NCI-H1694 (cell line): ENCODE measurements at places on chromosomes 5 and 9.
A peak's percentile ranks its signal among the peaks of the same experiment; 100 is the strongest.

DNA sequence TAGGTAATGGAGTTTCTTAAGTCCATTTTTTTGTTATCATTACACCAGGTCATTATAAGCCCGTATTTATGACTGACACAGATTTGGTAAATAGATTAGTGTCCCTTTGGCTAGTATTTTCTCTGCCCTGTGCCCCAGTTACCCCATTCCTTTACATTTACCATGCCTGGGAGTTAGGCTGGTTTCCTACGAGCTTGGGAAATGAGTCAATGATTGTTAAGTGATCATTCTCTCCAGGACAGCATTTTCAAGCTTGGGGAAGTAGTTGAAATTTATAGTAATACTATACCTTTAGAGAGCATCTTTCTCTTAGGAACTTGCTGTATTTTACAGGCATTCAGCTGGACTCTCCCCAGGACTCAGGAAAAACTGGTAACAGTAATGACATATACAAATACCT, 573.1 kb downstream of the TLE4 start:
- no peak for DNase-seq

- peak; percentile 40 for DNase-seq
Measured at GRCh38 chr5:157431544-157432200, 28.3 kb upstream of the NIPAL4 start.

GRCh38 chr5:181283347-181283746, 22.4 kb upstream of the TRIM52 start:
- no peak for DNase-seq

DNA sequence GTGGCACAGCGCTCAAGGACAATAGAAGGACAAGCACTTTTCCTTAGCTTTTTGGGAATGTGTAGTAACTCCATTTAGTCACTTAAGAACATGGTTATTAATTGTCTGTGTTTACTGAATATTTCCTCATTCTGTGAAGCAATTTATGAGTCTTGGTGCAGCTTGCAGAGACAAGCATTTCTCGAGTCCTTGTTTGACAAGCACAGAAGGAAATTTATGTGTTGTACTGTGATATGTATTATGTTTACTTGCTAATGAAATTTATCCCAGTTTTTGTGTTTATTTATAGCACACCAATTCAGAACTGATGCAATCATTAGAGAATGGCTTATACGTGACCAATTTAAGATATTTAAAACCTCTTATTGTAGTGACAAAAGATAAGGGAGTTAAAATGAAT, 168.6 kb downstream of the PRELID2 start:
- no peak for DNase-seq

- DNase-seq: no peak
Measured at GRCh38 chr5:135135530-135136226, 101.7 kb upstream of the PITX1 start.

GRCh38 chr9:137198051-137198901, 2.3 kb downstream of the TPRN start:
- no peak for DNase-seq

DNA sequence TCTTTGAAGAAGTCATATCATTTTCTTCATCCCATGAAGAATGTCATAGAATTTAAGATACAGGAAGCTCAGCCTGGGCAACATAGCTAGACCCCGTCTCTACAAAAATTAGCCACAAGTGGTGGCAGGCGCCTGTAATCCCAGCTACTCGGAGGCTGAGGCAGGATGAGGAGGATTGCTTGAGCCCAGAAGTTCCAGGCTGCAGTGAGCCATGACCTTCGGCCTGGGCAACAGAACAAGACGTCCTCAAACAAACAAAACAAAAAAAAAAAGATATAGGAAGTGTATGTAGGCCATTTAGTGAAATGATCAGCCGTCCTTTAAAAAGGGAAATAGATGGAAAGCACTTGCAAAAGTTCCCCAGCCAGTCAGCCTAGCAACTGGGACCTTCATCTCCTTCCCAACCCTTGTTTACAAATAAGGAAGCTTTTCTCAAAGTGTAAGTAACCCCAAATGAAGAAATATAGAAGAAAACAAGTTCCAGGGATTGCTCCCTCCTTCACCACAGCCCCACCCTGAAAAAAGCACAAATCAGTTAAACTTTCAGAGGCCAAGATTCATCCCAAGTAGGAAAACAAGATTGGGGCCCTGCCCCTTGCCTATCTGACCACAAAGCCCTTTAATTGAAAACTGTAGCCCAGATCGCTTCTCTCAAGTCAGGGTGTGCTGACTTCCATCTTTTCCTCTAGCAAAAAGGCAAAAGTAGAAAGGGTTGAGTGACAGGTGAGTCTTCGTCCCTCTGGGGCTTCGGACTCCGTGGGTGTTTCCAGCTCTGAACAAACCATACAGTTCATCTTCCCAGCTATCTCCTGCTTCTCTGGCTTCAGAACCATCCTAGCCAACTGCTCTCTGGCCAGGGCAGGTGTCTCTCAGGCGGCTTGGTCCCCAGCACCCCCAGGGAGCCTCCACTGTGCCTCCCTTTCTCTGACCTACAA, 1.2 kb downstream of the SLC31A2 start:
- DNase-seq: no peak

- DNase-seq: no peak
Measured at GRCh38 chr9:125343518-125344275, 82.1 kb downstream of the GAPVD1 start.

GRCh38 chr9:81886665-81887064, 41.6 kb upstream of the SPATA31D4 start:
- peak; percentile 25 for DNase-seq
